ENCODE measurements at places on chromosomes 12 and 14.

DNA sequence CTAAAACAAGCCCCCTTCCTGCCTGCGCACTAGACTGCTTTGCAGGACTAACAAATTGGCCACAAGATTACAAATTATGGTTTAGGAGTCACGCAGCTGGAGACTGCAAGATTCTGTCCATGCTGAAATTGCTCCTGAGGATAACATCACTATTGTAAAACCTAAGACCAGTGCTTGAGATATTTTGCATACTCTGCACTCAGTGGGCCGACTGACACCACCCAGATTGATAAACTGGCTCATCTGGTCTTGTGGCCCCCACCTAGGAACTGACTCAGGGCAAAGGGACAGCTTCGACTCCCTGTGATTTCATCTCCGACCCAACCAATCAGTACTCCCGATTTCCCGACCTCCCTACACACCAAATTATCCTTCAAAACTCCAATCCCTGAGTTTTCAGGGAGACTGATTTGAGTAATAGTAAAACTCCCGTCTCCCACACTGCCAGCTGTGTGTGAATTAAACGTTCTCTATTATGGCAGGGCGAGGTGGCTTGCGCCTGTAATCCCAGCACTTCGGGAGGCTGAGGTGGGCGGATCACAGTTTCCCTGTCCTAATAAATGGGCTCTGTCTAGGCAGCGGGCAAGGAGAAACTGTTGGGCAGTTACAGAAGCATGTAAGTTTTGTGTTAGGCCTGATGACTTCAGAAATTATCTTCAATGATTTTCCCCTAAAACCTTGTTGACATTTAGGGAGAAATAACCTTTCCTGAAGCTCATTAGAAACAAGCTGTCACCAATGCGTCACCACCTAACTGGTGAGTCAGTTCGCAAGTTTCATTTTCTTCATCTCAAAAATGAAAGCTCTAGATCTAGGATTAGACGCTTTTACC, 5.3 kb upstream of the UBC start:
- peak; percentile 54 for DNase-seq

DNA sequence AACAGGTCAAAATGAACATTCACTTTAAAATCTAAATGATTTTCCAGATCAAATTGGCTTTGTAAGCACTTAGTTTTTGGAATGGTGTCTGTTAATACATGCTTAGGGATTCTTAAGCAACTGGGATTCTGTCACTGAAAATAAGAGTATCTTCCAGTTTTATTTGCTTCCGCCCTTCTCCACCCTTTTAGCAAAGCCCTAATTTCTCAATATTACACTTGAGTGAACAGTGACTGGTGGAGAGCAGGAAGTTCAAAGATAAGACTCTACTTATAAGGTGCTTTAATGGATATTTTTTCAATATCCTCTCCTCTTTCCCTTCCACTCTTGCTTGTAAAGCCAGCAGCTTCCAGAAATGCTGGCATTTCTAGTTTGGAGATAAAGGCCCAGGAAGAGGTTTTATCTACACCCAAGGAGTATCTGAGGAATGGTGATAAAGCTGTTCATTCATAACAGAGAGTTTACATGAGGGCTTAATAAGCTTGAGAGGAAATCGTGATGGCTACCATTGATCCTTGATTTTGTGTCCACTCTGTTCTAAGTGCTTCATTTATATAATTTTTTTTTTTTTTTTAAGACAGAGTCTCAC, 265.9 kb upstream of the PRICKLE1 start:
- no peak for DNase-seq

DNA sequence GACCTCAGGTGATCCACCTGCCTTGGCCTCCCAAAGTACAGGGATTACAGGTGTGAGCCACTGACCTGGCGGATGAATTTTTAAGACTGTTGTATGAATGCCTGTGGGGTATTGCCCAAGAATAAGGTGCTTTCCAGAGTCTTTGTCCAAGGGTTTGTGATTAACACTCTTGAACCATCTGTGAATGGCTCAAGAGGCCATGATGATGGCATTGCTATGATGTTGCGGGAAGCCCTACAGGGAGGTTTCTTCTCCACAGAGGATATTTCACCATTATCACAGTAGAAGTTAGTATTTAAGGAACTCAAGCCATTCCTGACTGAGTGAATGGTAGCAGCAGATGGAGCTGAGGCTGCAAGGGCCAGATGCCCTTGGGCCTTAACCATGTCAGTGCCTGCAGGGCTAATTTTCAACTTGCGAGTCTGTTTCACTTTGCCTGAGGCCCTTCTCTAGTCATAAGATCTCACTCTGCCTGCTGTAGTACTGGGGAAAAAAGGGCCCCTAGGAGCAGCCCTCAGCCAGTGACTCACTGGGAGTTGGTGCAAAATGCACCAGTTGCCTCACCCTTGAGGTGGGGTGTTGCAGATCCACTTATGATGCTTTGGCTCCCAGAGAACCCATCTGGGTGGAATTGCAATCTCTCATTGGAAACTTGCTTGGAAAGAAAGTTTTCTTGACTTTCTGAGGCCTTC, 108.6 kb upstream of the FLRT2 start:
- no peak for DNase-seq

DNA sequence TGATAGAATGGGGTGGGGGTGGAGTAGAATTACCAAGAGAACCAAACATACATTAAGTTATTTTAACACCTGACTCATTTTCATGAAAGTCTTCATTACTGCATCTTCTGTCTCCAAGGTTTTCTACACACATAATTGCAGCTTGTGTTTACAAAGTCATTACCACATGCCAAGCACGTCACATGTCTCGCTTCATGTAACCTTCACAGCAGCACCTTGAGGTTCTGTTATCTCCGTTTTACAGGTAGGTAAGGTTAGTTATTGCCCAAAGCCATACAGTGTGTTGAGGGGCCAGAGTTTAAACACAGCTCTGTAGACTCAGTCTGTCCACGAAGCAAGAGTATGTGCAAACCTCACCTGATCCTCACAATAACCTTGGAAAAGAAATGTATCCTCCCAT, 64.3 kb upstream of the RBM19 start:
- no peak for DNase-seq

- no peak for DNase-seq
Measured at GRCh38 chr12:32756476-32757066, 874 bp upstream of the YARS2 start.

- DNase-seq = peak; percentile 6
Measured at GRCh38 chr12:114401328-114402083, 4.4 kb downstream of the TBX5 start.

DNA sequence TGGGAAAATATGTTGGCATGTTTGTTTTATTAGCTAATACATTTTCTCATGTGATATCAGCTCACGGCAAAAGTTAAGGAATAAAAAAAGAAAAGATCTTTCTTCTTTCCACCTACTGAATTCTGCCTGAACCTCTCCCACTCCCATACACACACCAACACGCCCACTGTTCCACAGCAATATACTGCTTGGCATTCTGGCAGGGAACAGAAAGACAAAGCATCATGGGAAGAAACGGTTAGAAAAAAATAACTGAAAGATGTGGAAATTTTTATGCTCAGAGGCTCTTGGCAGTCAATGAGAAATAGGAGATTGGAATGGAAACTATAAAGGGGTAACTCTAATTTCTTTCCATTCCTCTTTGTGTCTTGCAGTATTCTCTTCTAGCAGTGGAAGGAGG, 268.5 kb downstream of the FOXG1 start:
- no peak for DNase-seq

GRCh38 chr14:51419685-51420084, 179.6 kb downstream of the TMX1 start:
- no peak for DNase-seq

- peak; percentile 65 for DNase-seq
Measured at GRCh38 chr12:53096759-53097158, 708 bp upstream of the IGFBP6 start.

DNA sequence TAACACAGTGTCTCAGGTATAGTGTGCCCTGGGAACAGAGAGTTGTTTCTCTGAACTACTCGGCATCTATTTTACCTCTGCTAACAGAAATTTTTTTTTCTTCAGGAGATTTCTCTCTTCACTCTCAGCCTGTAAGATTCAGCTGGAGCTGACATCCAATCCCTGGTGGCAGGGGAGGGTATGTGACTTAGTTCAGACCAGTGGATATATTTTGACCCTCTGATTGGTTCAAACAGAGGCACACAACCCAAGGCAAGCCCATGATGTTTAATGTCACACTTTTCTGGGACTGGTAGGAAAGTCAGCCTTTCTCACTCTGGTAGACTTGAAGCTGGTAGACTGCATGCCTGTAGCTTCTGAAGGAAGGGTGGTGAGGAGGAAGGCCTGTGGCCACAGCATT, 147.9 kb downstream of the HMGA2 start:
- DNase-seq = no peak

GRCh38 chr12:94769776-94770759, 119.7 kb upstream of the TMCC3 start:
- DNase-seq = no peak

DNA sequence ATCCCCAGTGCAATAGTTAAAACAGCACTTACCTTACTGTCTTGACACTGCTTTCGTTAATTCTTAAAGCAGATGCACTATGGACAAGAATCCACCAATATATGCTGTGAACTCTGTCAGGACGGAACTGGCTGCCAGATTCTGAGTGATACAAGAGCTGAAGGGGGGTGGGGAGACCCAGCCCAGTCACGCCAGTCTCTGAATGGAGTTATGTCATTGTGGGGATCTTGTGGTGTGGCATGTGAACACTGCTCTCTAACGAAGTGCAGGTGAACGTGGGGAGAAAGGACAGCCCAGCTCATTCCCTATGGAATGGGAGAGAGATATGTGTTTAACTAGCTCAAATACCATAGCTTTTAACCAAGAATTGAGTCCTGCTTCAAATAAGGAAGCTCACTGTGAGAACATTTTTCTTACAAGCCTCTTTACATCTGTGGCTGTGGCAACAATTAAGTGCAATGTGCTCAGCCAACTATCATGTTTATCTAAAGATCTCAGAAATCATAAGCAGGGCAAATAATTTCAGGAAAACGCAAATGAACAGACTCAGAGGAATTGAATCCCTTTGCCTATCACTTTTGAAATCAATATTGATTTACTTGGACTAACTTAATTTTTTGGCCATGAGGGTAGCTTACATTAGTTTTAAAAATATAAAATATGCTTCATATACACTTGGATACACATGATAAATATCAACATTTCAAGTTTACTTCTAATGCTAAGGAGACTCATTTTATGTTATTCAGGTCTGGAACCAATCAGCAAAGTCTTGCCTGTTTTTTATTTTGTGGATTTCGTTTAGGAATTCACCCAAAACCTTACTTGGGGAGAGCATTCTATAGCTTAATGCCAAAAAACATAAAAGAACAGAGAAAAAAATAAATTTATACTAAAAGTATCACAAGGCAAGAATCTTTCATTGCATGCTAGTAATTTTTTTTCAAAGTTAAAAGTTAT, at the start of gene LUM:
Gene LUM, minus strand, starts transcription at position 129 of the 960 bp plus-strand sequence. CDS start 2,515 bp downstream, outside the sequence.
- no peak for DNase-seq

DNA sequence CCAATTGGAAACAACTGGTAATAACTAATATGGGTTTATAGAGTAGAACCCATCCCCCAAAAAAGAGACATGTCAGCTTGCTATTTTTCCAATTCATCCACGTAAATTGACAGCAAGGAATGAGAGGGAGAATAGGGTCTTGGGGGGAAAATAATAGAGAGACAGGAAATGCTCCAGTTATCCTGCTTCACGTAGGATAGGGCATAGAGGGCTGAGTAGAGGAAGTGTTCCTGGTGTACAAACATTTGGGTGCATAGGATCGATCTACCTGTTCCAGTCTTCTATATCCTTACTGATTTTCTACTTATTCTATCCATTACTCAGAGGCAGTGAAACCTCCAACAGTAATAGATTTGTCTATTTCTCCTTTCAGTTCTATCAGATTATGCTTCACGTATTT, 49.6 kb upstream of the COL2A1 start:
- DNase-seq = no peak

GRCh38 chr12:69415471-69416275, 54.5 kb upstream of the FRS2 start:
- peak; percentile 70 for DNase-seq

GRCh38 chr14:65840118-65840751, 427.7 kb downstream of the FUT8 start:
- no peak for DNase-seq

GRCh38 chr12:104752016-104752415, 206.1 kb downstream of the SLC41A2 start:
- no peak for DNase-seq

- peak; percentile 59 for DNase-seq
Measured at GRCh38 chr14:102911541-102911951, 10.9 kb upstream of the AMN start.

- DNase-seq = no peak
Measured at GRCh38 chr12:95642583-95642982, 91.3 kb upstream of the USP44 start.

- DNase-seq = peak; percentile 62
Measured at GRCh38 chr12:49345051-49345824, 1.4 kb upstream of the DNAJC22 start.

GRCh38 chr12:41242603-41243002, 54.5 kb downstream of the PDZRN4 start:
- DNase-seq = no peak

GRCh38 chr12:114693532-114693931, 9.6 kb upstream of the TBX3 start:
- no peak for DNase-seq

DNA sequence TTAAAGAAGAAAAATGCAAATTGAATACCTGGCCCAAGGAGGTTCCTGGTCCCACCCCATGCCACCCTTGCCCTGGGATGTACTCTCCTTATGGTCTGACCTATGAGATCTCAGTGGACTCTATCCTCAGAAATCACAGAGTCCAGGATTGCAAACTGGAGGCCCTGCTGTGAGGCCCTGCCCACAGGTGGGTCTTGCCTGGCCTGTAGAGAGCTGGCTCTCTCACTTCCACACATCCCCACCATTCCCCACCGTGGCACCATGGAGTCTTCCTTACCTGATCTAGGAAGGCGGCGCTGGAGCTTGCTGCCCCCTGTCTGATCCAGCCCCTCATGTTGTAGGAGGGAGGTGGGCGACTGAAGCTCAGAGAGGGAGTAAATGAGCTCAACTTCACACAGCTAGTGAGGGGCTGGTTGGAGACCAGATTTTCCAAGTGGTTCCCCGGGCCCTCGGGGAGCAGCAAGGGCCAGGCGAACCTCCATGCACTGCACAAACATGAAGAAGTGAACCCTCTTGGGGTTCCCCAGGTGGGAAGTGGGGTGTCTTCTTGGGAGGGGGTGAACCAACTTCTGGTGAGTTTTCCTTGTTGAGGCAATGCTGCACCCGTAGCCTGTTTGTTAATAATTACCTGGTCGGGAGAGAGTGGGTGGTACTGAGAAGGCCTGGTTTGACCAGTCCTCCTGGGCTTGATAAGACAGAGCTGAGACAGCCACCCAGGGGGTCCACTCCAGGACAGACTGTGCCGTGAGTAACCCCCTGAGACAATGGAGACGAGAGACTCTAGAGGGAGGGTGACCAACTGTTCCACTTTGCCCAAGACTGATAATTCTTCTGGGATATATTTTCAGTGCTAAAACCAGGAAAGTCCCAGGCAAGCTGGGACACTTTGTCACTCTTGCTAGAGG, at the start of gene SERPINA4:
Gene SERPINA4, plus strand, starts transcription at position 692 of the 905 bp plus-strand sequence. CDS start 2,041 bp downstream, outside the sequence.
- DNase-seq = no peak

- DNase-seq = no peak
Measured at GRCh38 chr12:81699551-81699950, 59.6 kb downstream of the PPFIA2 start.

DNA sequence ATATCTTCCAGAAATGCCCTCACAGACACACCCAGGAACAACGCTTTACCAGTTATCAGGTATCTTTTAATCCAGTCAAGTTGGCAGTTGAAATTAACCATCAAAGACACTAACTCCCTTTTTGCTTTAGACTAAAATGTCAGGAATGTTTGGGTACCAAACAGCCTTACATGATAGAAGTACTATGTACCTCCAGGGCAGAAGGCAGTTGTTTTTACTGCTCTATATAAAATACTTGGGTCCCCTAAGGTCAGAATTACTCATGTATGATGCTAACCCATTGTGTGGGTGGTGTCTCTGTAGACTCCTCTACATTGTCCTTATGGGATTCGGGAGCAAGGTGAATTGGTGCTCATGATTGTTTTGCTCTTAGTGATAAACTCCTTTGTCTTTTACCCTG, 492.5 kb upstream of the FLRT2 start:
- no peak for DNase-seq

Data from sigmoid colon (tissue), 7 donors.